T-helper 1 cell (primary cell): ENCODE measurements at places on chromosomes 2 and 18.

- DNase-seq: no peak
Measured at GRCh38 chr2:43123981-43124686, 102.3 kb downstream of the ZFP36L2 start.

DNA sequence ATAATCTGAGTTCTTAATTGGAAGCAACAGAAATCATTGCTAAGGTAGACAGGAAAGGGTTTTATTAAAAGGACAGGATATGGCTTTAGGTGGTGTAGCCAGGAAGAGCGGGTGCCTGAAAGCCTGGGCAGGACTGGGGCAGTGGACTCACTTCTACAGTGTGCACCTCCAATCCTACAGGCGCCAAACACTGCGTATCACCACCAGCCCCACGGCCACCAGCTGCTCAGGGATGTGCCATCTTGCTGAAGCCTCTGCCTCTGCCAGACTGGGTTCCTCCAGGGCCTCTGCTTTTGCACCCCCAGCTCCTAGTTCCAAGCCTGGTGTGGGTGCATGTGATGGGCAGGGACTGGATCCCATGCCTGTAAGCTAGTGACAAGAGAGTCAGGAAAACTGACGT, 29.7 kb upstream of the DPYSL5 start:
- no peak for DNase-seq

DNA sequence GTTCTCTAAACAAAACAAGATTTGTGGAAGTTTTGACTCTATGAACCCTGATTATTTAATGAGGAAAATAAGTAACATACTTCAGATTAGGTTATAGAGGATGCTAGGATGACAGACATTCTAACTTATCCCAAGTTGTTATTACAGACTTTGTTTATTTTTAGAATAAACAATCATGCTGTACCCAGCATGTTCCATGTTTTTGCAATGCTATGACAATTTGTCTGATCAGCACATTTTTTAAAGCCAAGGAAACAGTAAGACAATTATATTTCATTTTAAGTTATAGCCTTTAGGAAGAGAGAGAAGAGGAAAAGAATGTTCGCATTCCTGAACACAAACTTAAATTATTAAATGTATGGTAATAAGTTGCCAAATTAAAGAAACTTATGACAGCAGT, 119.8 kb downstream of the KYNU start:
- DNase-seq: no peak

GRCh38 chr2:118050386-118050785, 36.5 kb upstream of the CCDC93 start:
- DNase-seq: no peak

- no peak for DNase-seq
Measured at GRCh38 chr18:45156946-45157345, 458.3 kb upstream of the SLC14A2 start.

DNA sequence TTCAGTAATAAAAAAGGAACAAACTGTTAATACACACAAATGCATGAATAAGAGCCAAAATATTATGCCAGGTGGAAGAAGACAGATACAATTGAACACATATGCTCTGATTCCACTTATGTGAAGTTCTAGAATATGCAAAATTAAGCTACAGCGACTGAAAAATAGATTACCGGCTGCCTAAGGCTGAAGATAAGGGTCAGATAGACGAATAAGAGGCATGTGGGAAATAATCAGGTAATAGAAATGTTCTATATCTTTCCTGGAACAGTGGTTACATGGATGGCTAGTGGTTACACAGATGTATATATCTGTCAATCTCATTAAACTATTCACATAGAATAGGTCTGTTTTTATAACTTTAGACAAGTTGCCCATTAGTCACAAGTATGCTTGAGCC, 51.9 kb upstream of the REG3G start:
- DNase-seq: no peak

DNA sequence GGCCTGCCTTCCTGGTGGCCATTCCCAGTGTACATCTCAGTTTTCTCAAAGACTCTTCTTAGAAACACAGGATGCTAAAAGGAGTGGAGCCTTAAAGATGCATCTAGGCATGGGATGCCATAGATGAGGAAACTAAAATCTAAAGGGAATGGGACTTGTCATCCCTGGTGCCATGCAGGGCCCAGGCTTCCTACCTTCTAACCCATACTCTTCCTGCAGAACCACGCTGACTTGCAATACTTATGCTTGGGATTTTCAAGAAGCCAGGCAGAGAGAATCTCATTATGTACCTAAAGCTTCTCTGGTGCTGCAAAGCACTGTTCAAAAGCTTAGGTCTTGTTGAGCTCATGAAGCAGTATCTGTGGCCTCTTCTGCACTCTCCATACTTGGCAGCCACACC, 329.1 kb downstream of the CYRIA start:
- no peak for DNase-seq

- DNase-seq: no peak
Measured at GRCh38 chr2:189582809-189583192, 2.2 kb upstream of the SLC40A1 start.

DNA sequence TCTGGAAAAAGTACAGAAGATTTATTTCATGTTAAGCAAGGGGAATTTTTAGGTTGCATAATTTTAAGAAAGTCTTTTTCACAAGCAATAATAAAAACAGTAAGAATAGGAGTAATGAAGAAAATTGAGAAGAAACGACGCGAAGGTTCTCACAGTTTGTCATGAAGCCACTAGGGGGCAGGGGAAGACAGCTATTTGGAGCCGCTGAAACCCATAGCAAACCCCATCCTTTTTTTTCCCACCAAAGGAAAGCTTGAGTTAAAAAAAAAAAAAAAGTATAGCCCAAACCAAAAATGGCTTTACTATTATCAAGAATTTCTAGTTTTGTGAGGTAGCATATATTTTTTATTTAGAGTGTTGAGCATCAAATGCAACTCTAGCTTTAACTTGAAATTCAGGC, 300.9 kb downstream of the PHLPP1 start:
- DNase-seq: peak; percentile 50

GRCh38 chr2:240245184-240245583, 104.7 kb upstream of the OTOS start:
- DNase-seq: no peak

DNA sequence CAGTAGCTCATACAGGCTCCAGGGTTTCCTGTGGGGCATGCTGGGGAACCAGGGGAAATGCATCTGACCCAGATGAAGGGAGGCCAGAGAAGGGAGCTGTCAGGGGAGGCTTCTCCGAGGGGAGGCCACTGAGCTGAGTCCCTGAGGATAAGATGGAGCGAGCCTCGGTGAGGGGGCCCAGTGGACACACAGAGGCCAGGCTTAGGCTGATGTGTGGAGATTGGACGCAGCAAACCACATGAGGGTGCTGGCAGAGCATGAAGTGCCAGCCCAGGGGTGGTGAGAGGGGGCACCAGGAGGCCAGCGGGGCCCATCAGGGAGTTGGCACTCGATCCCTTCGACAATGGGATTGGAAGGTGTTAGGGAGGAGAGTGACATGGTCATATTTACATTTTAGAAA, 235.0 kb downstream of the KLHL29 start:
- DNase-seq: no peak
